ENCODE measurements at places on chromosomes 16 and 17.

GRCh38 chr17:35793257-35793656, 2.2 kb downstream of the MMP28 start:
- no peak for DNase-seq

GRCh38 chr17:15392326-15392741, 50.9 kb upstream of the TEKT3 start:
- DNase-seq: no peak

DNA sequence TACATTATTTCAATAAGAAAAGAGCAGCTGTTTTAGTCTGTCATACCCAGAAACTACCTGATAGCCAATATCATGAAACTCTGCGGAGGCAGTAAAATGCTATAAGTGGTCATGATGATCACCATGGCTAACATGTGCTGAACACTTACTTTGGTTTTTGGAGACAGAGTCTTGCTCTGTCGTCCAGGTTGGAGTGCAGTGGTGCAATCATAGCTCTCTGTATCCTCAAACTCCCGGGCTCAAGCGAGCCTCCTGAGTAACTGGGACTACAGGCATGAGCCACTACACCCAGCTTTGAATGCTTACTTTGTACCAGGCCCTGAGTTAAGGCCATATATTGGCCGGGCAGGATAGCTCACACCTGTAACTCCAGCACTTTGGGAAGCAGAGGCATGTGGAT, 101.2 kb upstream of the DHX40 start:
- no peak for DNase-seq

- DNase-seq: no peak
Measured at GRCh38 chr17:6706499-6706898, 6.7 kb downstream of the SLC13A5 start.

DNA sequence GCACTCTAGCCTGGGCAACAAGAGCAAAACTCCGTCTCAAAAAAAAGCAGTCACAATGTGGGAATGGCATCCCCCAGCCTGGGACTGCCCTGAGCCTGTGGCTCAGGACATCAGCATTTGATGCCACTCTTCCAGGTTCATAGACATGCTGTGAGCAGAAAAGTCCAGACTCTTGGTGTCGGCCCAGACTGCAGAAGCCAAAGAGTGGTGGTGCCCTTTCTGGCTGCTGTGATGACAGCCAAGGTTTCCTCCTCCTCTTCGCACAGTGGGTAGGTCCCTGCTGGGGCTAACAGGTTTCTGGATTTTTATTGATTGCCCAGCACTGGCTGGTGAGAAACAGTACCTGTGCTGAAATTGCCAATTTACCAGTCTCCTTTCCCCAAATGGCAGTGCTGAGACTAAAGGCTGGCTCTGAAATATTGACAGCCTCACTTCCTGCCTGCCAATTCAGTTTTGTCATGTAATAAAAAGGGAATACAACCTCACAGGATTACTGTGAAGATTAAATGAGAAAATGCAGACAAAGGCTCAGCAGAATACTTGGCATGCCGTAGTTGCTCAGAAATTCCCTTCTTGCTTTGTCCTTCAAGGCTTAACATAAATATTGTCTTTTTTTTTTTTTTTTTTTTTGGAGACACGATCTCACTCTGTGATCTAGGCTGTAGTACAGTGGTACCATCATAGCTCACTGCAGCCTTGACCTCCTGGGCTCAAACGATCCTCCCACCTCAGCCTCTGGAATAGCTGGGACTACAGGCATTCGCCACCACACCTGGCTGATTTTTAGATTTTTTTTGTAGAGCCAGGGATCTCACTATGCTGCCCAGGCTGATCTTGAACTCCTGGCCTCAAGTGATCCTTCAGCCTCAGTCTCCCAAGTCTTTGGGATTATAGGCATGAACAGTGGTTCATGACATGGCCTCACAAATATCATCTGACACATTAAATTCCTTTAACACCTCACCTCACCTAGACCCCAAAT, 15.5 kb upstream of the UBE2G1 start:
- DNase-seq: peak; percentile 7

DNA sequence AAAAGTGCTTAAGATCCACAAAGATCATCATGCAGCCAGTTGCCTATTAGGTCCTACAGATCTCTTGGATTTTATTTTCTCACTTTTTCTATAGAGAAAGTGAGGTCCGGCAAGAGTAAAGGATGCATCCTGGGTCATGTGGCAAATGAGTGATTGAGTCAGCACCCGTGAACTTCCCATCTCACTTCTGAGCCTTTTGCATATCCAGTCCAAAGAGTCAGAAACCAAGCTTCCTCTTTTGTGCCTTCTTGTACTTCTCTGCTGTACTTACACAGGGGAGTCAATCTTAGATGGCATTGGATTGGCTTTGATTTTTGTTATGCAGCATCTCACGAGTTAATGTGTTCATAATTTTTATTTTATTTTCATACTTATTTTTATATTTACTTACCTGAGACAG, 114.2 kb upstream of the IRX5 start:
- DNase-seq: no peak

GRCh38 chr17:49850772-49851386, 3.0 kb upstream of the TAC4 start:
- DNase-seq: peak; percentile 32

DNA sequence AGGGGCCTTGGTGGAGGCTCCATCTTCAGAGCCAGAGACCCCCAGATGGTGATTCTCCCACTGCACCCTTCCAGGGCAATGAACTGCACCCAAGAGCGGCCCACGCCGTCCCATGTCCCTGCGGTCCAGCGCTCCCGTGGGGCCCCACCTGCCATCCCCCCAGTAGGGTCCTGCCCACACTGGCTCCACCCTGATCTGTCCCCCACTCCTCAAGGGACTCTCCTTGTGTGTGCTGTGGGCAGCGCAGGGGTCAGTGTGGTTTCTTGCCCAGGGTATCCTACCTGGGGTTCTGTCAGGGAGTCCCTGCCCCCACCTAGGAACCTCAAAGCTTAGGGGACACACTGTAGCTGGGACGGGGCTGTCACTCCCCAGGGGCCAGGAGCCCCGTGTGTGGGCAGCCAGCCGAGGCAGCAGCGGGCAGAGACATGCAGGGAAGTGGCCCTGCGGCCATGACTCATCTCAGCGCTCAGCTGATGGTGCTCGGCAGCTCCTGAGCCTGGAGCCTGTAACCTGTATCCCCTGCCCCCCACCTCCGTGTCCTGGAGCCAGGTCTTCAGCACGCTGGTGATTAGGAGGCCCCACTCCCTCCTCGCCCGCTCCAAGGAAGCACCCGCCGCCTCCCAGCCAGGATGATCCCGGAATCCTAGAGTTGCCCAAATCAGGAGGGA, 35.7 kb upstream of the SSTR5 start:
- DNase-seq: no peak

DNA sequence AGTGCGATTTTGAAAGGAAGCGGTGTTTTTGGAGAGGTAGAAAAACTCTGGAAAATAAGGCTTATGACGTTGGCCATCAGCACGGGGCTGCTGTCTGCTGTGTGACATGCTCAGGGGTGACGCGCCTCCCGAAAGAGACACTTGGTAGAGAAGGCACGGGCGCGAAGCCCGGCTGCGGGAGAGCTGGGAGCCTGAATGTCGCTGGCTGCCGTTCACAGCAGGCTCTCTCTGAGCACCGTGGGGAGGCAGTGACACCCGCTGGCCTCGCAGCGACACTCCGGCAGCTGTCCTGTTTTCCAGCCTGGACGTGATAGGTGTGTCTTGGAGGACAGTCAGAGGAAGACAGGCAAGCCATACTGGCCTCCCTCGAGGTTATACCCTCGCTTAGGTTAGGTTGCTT, 759.1 kb upstream of the RBFOX1 start:
- no peak for DNase-seq

DNA sequence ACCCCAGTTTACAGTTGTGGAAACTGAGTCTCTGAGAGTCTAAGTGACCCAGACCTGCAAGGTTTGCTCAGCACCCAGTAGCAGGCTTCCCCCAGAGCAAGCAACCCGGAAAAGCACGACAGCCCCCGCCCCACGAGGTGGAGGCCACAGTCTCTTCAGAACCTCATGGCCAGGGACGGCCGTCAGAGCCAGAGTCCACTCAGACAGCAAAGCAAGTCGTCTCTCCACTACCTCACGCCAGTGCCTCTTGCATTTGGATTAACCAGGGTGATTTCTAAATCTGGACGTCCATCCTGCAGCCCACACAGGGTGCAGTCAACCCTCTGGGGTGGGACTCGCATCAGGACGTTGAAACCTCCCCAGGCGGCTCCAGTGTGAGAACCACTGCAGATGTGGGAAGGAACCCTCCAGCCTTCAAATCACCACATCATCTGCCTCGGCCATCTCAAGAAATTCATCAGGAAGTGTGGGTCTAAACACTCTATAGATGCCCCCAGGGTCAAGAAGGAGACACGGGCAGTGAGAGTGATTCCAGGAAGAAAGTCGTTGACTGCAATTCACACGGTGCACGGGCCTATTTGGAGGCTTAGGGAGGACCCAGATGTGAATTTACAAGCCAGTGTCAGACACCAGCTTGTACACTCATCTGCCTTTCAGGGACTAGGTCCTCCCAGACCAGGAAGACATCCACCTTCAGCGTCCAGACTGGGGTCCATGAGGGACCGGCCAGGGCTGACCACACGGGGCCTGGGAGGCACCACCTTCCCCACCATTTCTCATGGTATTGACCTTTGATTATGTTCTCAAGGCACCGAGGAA, 20.2 kb upstream of the RBFOX3 start:
- DNase-seq: no peak

DNA sequence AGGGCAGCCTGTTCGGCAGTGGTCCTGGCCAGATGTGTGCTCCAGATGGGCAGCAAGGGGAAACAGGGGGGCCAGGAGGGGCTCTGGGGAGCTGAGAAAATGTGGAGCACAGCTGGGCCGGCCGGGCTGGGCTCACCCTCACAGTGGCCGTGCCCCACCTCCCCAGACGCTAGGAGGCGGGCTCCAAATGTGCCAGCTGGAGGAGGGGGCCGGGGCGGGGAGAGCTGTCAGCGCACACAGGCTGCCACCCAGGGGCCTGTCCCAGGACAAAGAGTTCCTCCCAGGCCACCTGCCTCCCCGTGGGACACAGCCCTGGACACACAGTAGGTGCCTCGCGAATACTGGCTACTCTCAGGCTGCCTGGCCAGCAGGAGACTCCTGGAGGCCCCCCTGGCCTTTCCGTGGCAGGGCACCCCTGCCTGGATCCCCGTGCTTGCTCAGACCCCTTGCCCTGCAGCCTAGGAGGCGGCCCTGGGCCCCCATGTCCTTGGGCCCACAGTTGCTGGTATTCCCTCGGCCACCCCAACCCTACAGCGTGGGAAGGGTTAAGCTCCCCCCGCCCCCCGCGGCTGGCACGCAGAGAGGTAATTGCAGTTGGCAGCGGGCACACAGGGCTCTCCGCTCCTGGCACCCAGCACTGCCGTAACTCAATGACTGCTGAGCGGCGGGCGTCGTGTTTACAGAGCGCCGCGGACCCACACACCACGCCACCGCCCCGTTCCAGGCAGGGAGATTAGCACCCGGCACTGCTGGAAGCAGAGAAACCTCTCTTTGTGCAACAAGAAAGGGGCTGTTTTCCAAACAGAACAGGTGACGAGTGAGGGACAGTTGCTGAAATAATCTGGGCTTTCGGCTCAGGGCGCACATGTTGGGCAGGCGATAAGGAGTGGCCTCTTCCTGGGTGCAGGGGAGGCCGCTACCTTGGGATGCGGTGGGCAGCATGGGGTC, 32.2 kb downstream of the BAHCC1 start:
- no peak for DNase-seq

DNA sequence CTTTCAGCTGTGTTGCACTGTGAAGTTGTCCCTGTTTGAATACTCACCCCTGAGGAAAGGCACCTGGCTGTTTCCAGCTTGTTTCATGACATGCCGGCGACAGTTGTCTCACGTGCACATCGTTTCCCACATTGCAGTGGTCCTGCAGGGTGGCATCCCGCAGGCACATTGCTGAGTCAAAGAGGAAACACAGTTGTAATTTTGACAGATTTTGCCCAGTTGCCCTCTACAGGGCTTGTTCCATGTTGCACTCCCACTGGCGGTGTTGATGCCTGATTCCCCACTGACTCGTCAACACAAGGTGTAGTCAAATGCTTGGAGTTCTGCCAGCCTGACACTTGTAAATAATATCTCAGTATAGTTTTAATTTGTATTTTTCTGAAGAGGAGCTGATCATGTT, 23.8 kb downstream of the EPN2 start:
- no peak for DNase-seq

DNA sequence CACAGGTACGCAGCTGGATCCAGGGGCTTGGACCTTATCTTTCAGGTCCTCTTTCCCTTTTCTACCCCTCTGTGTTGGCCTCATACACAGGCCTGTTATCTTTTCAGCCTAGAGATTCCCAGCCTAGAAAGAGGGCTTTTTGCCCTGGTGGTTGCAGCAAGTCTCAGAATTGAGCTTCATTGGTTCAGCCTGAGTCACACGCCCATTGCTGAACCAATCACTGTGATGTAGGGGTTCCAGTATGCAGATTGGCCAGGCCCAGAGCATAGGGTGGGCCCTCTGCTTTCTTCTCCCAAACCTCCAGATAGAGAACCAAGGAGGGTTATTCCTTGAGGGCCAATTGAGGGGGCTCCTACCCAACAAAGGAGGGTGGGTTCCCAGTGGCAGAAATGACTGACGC, 32.8 kb downstream of the GPT2 start:
- no peak for DNase-seq

GRCh38 chr17:36475346-36475970, 11.0 kb upstream of the ZNHIT3 start:
- no peak for DNase-seq

- DNase-seq: no peak
Measured at GRCh38 chr16:87305505-87306391, 11.4 kb downstream of the C16orf95 start.

DNA sequence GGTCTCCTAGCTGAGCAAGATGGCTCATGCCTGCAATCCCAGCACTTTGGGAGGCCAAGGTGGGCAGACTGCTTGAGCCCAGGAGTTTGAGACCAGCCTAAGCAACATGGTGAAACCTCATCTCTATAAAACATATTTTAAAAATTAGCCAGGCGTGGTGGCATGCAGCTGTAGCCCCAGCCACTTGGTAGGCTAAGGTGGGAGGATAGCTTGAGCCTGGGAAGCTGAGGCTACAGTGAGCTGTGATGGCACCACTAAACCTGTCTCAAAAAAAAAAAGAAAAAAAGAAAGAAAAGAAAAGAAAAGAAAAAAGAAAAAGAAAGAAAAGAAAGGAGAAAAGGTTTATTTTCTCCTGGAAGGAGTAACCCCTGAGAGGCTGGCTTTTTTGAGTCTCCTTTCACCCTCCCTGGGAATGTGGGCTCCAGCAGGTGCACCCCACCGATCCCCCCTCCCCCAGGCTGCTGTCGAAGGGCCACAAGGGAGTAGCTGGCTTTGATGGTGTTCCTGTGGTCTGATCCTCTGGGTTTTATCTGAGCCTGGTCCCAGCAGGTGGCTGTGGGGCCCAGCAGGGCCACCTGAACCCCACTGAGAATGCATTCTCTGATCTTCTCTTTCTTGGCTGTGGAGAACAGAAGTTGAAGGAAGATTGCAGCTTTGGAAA, 29.9 kb upstream of the TNRC6C start:
- no peak for DNase-seq
